ENCODE measurements at places on chromosomes 1 and 21.

- DNase-seq, result no peak
Observed at GRCh38 chr21:38597421-38597820, 99.1 kb upstream of the ERG start.

- DNase-seq, result no peak
Observed at GRCh38 chr1:167668108-167668507, 38.1 kb downstream of the RCSD1 start.

GRCh38 chr1:236066828-236067386 lies 2.0 kb upstream of the NID1 start:
- no peak for DNase-seq

DNA sequence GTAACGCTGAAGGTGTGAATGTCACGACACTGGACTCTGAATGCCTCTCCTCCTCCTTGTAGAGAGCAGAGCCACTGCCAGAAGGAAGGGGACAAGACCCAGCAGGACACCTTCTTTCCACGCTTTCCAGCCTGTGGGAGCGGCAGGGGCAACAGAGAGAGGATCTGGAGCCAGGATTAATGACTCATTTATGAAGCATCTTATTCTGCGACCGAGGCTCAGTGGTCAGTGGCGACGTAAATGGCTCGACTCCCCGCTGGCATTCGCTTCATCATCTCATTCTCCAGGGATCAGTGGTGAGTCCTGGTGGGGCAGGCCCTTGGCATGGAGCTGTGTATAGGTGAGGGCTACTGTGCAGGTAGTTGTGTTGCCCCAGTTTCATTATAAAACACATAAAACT lies 4.6 kb downstream of the SLC37A1 start:
- DNase-seq, result peak; percentile 98

DNA sequence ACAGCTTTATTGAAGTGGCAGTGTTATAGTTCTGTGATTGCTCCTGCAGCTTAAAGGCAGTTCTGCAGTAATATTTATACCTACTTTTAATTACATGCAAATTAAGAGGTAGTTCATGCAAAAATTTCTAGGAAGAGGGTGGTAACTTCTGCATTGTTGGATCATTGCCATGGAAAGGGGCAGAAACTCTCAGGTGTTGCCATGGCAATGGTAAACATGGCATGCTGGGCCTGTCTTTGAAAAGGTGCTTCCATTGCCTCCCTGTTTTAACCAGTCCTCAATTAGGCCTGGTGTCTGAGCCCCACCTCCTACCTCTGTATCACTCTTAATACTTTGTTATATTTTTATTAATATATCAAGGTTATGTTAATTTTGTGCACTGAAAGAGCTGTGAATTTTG lies 104.7 kb downstream of the DISC1 start:
- DNase-seq, result no peak

- no peak for DNase-seq
Observed at GRCh38 chr1:38529946-38530345, 329.6 kb downstream of the RRAGC start.

DNA sequence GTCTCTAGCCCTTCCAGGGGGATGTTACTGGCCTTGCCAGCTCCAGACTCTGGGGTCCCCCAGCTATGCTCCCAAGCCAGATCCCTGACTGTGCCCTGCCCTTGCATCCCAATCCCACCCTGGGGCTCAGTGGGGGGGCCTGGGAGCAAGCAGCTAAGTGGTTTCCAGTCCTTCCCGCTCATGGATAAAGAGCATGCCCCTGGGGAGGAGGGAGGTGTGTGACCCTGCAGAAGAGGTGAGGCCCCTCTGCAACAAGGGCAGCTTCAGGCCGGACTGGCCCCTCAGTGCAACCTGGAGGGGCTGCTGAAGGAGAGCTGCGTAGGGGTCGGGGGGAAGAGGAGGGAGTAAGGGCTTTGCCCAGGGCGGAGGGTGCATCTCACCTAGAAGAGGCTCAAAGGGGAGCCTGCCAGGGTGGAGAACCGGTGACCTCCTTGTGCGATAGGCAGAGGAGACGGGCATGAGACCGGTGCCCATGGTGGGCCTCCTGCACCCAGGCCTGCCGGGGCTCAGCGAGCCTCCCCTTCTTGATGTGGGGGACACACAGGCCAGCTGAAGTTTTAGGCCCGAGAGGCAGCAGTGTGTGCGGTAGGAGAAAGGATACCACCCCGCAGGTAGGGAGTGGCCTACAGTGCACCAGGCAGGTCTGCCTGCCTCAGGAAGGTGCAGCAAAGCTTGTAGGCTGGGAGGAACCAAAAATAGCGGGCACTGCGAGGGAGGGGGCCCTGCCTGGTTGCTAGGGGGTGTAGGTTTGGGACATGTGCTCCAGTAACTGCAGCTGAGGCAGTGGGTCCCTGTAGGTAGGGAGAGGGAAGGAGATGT lies 3.1 kb downstream of the OBSCN start:
- no peak for DNase-seq

DNA sequence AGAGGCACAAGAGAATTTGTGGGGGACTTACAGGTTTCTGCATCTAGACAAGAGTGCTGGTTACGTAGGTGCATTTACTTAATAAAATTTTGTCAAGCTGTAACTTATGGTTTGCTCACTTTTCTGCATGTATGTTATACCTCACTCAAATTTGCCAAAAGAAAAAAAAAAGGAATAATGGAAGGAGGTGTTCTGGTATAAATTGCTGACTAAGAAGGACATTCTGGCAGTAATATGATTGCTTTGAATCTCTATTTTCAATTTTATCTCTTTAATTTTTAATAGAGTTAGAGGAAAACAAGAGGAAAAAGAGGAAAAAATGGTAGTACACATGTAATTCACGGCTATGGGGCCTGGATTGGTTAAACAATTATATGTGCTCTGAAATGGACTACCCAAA lies 119.5 kb downstream of the DUSP10 start:
- no peak for DNase-seq

GRCh38 chr1:28644494-28644893 lies 1.6 kb upstream of the TAF12 start:
- DNase-seq, result no peak

DNA sequence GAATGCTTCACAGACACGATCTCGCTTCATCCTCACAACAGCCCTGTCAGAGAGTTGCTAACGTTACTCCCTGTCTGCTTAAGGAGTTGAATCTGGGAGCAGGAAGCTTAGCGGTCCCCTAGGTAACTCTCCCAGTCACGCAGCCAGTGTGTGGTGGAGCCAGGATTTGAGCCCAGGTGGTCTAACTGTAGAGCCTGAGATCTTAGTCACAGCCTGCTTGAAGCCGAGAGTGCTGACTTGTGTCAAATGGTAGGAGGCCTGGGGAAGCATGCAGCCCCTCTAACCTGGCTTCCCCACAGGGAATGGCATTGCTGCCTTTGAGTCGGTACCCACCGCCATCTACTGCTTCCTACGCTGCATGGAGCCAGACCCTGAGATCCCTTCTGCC lies 4.1 kb downstream of the ADPRS start:
- DNase-seq, result no peak

- DNase-seq, result no peak
Observed at GRCh38 chr1:81377406-81377805, 423.3 kb upstream of the ADGRL2 start.

- DNase-seq, result no peak
Observed at GRCh38 chr1:171267391-171267790, 19.1 kb downstream of the FMO1 start.

GRCh38 chr1:207414606-207415108 lies 39.5 kb upstream of the CR2 start:
- no peak for DNase-seq

GRCh38 chr21:30329203-30329875 lies 8.2 kb downstream of the KRTAP27-1 start:
- DNase-seq, result no peak
